ENCODE measurements at places on chromosomes 4 and X.

DNA sequence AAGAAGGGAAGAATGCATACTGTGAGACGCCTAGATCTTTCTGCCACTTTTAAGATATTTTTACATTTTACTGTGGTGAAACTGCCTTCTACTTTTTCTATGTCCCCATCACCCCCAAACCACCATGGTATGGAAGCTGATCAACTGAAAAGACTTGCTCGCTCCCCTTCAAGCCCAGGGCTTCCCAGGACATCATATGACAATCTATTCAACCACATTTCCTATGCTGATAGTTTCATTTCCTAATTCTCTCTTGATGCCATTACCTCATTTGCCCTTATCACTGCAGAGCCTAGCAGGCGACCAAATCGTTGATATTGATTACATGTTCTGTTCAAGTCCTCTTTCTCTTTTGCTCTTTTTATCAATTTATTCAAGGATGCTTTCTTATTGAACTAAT lies 40.1 kb upstream of the KLHL34 start:
- no peak for DNase-seq

DNA sequence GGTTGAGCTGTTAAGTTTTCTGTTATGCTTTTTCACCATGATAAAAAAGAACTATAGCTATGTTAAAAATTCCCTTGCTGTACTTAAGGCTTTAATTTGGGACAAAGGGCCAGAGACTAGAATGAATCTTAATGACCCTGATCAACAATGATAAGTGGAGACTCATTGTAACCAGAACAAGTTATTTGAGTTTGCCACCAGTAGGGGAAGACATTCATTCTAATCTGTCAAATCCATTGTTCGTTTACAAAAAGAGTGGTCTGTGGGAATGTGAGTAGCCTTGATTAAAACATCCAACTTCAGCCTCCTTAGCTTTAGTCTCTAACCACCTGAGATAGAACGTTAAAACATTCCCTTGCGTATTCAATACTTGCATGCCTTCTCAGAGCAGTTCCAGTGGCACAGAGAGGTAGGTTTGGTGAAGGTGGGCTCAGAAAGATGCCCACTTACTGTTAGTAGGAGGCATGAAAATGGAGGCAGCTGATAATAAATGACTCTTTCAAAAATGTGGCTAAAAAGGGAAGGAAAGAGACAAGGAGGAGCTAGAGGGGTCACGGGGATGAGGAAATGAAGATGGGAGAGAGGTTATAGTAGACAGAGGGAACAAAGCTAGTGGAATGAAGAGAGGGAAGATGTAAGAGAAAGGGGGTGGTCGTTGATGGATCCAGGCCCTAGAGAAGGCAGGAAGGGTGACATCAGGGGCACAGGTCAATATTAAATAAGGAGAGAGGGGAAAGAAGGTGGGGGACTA lies 66.2 kb downstream of the EGF start:
- no peak for DNase-seq

DNA sequence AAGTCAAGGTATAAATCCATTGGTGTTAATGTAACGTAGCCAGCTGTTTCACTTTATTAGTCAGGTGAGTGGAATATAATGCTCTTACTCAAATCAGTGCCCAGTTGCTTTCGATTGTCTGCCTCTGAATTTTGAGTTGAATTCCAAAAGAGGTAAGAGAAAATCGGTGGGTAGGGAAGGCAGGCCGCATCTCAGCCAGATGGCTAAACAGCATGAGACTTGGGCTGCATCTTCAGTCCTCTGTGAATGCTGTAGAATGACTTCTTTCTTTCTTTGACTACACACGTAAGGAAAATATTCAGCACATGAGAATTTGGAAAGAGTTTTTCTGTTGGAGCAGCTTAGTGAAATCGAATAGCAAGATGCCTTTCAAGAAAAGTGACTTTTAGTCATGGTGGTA lies 49.5 kb downstream of the TSPAN7 start:
- no peak for DNase-seq

DNA sequence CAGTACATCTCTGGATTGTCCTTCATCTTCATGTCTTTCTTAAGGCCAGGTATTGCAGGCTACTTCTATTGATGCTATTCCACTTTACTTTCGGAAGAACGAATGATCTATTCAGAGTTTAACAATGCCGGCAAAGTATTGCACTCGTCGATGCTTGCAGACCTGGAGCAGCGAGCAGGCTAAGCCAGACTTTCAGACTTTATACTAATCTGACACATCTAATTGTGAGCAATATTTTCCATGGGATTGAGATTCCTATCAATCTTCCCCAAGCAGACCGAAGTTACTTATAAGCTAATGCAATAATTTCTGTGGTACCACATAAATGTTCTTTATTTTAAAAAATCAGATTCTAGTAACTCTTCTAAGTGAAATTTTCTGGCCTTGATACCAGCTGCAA lies 1.6 kb downstream of the EMCN start:
- no peak for DNase-seq

GRCh38 chrX:11381464-11381863 lies 88.3 kb downstream of the AMELX start:
- DNase-seq: no peak

DNA sequence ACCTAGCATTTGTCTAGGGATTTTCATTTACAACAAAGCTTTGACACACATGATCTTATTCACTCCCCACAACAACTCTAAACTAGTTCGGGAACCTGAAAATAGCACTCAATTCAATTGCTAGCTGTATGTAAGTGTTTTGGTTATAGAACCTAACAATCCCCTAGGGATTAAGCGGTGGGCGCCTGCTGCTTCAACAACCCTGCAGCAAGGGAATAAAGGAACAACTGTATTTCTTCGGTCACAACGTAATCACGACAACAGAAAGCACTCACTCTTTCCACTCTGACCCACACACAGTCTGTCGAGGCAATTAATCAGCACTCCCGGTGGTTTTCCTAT lies 674 bp upstream of the DIAPH2 start:
- DNase-seq: no peak

GRCh38 chr4:95272797-95273196 lies 276.0 kb downstream of the UNC5C start:
- no peak for DNase-seq

DNA sequence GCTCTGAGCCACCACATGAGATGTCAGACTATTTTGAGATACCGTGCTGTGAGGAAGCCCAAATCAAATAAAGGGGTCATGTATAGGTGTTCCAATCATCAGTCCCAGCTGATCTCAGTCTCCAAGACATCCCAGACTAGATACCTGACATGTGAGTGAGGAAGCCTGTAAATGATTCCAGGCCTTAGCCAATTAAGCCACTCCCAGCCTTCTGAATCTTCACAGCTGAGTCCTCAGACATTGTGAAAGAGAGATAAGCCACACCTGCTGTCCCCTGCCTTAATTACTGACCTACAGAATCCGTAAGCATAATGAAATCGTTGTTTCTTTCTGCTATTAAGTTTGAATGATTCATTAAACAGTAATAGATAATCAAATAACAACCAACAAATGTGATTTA lies 671.4 kb downstream of the ZNF674 start:
- no peak for DNase-seq

DNA sequence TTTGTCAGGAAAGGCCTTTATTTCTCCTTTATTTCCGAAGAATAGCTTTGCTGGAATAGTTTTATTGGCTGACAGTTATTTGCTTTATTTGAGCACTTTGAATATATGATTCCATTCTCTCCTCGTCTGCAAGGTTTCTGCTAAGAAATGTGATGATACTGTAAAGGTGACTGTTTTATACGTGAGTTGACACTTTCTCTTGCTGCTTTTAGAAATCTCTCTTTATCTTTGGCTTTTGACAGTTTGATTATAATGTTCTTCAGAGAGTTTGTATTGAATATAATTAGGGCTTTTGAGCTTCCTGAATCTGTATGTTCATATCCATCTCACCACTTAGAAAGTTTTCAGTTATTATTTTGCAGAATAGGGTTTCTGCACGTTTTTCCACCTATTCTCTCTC lies 1003.7 kb upstream of the SLIT2 start:
- DNase-seq: no peak

DNA sequence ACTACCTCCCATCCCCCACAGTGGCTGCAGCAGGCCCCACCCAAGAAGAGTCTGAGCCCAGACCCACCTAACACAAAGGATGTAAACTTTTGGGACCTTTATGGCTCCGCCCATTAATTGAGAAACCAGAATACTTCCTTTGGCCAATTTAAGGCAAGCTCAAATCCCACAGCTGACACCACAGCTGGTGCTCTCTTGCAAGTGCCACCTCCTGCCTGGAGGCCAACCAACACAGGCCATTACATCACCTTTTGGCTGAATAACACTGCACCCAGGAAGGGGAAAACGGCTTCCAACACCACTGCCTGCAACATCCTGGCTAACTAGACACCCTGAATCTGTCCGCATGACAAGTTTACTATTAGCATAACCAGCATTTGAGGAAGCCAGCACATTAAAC lies 248.8 kb downstream of the PRDM5 start:
- DNase-seq: no peak

GRCh38 chr4:187679450-187679849 lies 316.1 kb upstream of the ZFP42 start:
- no peak for DNase-seq

GRCh38 chr4:134297765-134298164 lies 96.2 kb upstream of the PABPC4L start:
- DNase-seq: no peak

DNA sequence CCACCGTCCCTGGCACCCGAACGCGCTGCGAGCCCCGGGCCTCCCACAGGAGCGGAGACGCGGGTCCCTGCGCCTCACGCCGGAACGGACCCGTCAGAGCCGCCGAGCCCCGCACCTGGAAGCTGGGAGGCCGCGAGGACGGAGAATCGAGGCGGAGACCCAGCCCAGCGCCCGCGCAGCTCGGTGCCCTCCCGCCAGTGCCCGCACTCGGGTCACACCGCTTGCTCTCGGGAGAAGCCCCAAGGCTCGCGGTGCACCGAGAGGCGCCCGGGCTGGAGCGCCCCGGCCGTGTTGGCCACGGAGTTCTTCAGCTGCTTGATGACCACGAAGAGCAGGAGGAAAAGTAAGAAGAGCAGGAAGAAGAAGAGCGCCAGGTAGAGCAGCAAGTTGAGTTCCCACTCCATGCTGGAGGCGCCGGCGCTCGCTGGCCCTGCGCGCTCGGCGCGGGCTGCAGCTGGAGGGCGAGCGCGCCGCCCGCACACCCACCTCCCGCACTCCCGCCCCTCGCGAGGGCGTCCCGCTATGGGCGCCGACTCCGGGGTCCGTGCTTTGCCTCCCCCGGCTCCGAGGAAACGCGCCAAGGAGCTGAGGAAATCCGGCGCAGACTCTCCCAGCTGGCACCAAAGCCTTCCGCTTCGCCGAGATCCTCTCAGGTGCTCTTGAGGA lies at the start of gene SMIM43:
SMIM43 (minus strand) TSS at position 463 of the 666 bp plus-strand sequence; CDS start at position 404, 59 bp downstream.
- DNase-seq: no peak

- DNase-seq: no peak
Observed at GRCh38 chr4:151743128-151743854, 17.5 kb downstream of the GATB start.

- DNase-seq: no peak
Observed at GRCh38 chr4:82213485-82214417, 160.0 kb downstream of the HNRNPD start.
